H4 (cell line): ENCODE measurements at places on chromosomes 1 and 21. TPM values are rescaled to one million over a fixed set of nuclear protein-coding genes. Genes with fewer than 3 reads are reported as not detected.

DNA sequence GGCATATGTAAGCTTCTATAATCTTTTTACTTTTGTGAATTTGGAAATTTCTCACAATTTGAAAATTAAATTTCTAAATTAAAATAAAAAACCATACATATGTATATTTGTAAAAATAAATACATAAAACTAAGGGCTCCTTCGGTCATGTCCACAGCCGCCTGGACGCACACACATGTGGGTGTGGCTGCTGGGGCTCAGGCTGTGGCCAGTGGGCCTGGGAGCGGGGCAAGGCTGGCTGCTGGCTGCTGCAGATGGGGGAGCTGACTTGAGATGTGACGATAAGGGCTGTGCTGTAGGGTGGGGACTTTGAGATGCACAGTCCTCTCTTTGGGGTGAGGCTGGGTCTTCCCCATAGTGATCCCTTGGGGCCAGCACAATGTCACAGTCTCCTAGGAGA lies 4.8 kb downstream of the RER1 start:
- DNase-seq, result no peak

- DNase-seq, result no peak
Observed at GRCh38 chr1:39917825-39918224, 16.1 kb upstream of the MYCL start.

GRCh38 chr1:22150923-22151322 lies 8.0 kb upstream of the WNT4 start:
- DNase-seq, result no peak

- no peak for DNase-seq
Observed at GRCh38 chr1:89781494-89782126, 39.2 kb upstream of the LRRC8D start.

GRCh38 chr1:230797942-230798365 lies 50.8 kb downstream of the CAPN9 start:
- DNase-seq, result peak; percentile 47

GRCh38 chr1:37181425-37181824 lies 147.1 kb upstream of the GRIK3 start:
- DNase-seq, result no peak

DNA sequence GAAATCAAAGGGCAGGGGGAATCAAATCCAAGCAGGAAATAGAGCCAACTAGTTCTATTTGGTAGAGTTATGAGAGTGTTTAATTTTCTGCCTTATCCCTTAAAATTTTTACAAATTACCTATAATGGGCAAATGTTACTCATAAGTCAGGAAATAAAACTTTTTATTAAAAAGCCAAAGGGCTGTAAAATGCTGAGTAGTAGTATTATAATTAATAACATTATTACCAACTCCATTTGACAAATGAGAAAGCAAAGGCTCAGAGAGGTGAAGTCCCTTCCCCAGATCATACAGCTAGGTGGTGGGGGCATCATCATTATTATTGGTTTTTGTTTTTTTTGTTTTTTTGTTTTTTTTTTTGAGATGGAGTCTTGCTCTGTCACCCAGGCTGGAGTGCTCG lies 3.4 kb downstream of the SELENON start:
- DNase-seq, result no peak

- peak; percentile 14 for DNase-seq
Observed at GRCh38 chr1:180623579-180624347, 8.1 kb upstream of the XPR1 start.

DNA sequence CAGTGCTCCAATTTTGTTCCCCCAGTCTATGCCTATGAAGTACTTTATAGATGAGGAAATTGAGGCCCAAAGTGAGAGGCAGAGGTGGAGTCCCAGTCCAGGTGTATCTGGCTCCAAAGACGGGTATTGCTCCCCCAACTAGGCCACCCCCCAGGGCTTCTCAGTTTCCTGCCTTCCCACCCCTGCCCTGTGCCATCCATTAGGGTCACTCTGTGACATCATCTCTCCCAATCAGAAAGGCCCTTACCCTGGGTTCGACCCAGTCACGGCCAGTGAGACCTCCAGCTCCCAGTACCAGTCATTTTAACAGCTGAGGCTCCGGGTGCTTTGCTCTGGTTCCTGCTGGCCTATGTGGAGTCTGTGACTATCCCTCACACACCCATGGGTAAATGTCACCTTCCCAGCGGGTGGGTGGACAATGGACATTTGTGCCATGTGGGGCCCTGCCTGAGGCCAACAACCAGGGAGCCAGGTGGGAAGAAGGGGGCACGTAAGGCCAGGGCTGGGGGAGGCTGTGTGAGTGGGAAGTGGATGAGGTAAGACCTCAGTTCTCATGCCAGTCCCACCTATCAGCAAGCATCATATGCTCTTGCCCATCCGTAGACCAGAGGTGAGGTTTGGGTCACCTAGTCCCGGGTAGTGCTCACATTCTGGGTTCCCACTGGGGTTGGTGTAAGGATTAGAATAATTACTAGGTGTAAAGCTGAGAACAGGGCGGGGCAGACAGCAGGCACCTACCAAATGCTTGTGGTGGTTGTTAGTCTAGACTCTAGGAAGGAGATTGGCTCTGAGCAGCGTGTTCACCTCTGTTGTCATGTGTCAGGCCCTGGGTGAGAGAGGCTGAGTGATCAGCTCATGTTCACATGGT lies 685.9 kb downstream of the MATN1 start:
- DNase-seq, result no peak

DNA sequence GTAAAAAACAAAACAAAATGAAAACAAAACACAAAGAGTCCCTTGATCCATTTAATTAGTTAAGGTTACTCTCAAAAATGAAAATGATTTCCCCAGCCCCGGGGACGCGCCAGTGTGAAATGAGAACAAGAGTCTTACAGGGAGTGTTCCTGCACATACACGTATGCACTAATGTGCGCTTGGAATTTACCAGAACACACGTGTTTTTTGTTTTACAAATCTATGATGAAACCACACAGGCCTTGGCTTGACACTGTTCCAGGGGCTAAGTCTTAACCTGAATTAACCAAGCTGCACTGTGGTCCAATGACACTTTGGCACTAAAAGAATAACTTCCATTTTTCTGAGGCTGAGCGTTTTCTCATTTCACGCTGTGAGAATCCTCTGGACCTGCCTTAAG lies 63.7 kb downstream of the SLC45A1 start:
- no peak for DNase-seq

GRCh38 chr1:199002661-199003060 lies 363.8 kb downstream of the PTPRC start:
- no peak for DNase-seq

DNA sequence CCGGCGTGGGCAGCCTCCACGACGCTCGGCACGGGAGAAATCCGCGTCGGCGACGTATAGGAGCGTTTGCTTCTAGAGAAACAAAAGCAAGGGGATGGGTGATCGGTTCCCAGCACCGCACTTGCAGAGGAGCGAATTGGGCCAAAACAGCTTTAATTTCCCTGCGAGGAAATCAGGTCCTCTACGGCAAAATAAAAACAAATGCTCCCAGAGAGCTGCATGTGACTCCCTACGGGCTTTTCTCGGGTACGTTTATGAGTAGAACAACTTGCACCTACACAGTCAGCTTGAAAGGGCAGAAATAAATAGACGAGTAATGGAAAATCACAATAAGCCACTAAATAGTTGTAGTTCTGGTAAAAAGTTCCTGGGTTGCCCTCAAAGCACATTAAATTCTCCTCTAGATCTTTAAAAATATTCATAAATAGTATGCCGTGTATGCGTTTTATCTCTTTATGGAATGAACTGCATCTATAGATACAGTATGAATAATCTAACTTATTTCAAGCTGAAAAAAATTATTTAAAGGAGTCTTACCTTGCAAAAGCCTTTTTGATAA lies 1.2 kb downstream of the NHLH2 start:
- no peak for DNase-seq

DNA sequence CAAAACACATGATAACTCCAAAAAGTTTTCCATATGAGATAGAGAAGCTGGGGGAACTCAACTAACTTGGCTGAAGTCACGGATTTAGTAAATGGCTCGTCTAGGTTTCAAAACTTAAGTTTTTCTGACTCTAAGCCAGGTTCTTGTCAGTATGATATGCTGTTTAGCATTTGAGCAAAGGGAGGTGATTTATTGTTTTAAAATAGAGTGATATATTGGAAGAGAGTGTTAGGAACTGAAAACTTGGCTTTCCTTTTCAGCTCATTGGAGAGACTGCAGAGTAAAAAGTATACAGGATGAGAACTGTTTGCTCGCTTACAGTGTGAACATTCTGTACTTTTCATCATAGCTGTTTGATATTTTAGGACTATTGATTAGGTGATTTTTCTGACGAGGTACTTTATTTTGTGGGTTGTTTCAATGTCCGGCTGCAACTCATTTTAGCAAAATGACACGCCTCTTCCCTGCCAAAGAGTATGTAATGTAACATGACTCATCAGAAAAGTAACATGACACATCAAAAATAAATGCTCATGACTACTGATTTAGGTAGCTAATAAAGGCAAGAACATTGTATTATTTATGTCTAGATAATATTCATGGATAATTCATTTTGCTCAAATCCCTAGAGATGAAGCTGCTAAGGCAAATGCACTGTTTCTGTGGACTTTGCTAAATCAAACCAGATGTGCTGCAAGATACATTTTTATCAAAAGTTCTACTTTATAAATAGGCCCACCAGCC lies 355.1 kb downstream of the GPATCH2 start:
- DNase-seq, result peak; percentile 23

DNA sequence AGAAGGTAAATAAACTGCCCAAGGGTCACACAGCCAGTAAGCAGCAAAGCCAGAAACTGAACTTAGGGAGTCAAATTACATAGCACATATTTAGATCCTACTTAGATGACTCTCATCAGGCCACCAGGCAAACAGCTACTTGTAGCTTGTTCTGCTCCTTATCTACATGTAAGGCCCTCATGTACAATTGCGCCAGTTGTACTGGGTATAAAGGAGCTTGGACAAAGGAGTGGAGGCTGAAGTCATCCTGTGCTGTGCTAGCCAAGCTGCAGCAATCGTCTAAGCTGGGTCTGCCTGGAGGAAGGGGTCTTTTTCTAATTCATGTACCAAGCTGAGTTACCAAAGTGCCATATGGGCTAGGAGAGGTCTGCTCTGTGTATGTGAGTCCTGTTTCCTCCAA lies 12.8 kb downstream of the ETNK2 start:
- no peak for DNase-seq

GRCh38 chr1:110582378-110582777 lies 23.8 kb downstream of the KCNA2 start:
- DNase-seq, result no peak

DNA sequence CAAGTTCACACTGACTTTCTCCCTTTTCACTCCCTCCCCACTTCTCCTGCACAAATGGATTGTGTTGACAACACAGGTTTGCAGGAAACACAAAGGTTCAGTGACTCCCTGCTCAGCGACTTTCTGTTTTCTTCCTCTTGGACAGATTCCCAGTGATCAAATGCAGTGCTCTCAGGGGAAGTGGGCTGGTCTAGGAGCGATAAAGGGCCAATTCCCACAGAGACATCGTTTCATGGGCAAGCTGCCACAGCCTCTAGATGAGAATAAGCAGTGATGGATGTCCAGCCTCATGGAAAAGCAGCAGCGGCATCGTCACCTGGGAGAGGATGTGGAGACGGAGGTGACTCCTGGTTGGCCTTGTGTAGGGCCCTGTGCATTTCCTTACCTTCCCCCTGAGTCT lies 30.6 kb downstream of the FYB2 start:
- peak; percentile 29 for DNase-seq

DNA sequence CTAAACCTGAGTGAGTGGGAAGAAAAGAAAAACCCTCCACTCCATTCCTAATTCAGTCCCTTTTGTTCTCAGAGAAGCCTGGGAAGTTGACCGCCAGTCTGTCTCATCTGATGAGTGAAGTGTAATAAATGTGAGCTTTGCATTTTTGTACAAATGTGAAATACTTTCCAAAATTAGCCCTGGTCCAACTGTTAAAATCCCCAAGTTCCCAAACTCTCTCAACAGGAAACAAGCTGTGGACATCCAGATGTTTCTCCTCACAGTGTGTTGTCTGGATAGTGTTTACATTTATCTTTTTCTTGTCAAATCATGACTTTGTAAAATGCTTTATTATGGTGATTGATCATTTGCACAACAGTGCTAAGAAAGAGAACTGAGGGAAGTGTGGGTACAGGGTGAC lies 145.1 kb downstream of the TM2D1 start:
- no peak for DNase-seq

DNA sequence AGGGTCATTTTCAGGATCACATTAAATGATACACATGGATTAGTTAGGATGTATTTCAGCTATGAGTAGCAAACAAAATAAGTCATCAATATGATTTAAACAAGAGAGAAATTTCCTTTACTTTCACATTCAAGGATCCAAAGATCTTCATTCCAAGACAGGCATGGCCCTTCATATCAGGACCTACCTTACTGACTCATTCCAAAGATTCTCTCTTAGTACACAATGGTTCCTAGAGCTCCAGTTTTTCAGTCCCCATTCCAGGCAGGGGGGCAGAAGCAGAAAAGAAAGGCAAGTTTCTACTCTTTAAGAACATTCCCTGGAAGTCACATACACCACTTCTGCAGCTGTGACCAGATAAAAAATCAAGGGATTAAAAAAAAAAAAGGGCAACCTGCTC lies 23.7 kb downstream of the RGS2 start:
- no peak for DNase-seq

DNA sequence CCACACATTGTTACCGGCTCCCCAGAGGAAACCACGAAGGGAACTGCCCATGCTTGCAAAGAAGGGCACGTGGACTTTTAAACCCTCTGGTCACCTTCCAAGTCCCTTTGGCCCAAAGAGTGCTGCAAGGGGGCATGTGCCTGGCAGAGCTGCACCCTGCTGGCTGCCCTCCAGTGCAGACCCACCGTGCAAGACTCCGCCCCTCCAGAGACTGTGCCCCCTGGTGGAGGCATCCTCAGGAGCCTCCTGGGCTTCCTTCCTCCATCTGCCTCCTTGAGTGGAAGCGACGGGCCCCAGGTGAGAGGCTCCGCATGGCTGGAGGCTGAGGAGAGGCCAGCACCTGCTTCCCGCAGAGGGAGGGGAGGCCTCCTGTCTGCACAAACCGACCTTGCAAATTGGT lies 100.6 kb downstream of the CRYAA start:
- no peak for DNase-seq

DNA sequence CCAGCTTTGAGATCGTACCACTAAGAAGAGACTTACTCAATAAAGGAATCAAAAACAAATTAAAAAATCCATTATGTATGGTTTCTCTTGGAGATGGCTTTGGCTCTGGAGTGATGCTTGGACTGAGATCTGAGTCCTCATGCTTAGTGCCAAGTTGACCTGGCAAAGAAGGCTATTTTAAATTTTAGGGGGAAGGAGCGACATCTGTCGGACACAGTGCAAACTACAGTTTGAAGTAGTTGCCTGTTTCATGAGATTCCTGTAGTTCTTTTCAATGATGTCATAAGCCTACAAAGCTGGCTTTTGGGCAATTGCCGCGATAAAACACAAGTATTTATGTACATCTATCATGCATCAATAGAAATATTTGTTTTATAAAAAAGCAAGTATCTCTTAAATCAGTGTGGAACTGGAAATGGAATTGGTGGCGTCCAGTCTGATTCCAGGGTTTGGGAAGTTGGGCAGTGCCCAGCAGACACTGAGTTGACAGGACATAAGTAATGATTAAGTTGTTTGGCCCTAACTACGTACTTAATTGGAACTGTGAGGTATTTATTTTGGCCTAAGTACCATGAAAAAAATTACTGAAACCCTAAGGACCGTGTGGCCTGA lies 50.0 kb downstream of the TBCE start:
- DNase-seq, result peak; percentile 58

GRCh38 chr1:109906160-109906838 lies 4.3 kb upstream of the CSF1 start:
- DNase-seq, result no peak

E2F2 gene
- 4.4 and 5.2 TPM in 2 replicates for total RNA-seq

C1orf94 gene
- not detected in 2 replicates for total RNA-seq

NBPF11 gene
- total RNA-seq, result 1.7 and 3.9 TPM in 2 replicates

CFAP45 gene
- 0.21 and 0.62 TPM in 2 replicates for total RNA-seq

KIF17 gene
- total RNA-seq, result 0.10 TPM in 1 of 2 replicates, not detected in the other

ACBD6 gene
- 66.9 and 67.6 TPM in 2 replicates for total RNA-seq

VTCN1 gene
- total RNA-seq, result not detected in 2 replicates

OPTC gene
- total RNA-seq, result not detected in 2 replicates

RBM11 gene
- 2.8 and 7.1 TPM in 2 replicates for total RNA-seq
